Amniotic stem cell (primary cell): ENCODE measurements at places on chromosomes 4 and X.
A peak's percentile ranks its signal among the peaks of the same experiment; 100 is the strongest.

DNA sequence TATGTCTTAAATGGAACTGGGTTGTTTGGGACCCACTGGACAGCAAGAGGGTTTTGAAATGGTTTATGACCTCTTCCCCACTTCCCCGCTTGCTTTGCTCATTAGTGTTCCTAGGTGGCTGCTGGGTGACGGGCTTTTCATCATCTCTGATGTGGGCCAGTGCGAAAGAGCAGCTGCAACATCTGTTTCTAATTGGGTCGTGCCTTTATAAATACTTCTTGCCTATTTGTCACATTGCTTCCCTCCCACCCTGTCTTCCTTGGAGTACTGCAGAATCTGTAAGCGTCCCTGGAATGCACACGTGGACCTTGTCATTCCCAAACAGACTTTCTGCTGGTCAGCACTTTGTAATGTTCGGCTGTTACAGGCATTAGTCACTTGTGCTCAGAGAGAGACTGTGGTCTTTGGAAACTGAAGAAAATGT lies 35.2 kb downstream of the SEPTIN11 start:
- peak; percentile 94 for DNase-seq

- DNase-seq, result peak; percentile 38
Measured at GRCh38 chr4:1693131-1693896, 9.2 kb upstream of the FAM53A start.

DNA sequence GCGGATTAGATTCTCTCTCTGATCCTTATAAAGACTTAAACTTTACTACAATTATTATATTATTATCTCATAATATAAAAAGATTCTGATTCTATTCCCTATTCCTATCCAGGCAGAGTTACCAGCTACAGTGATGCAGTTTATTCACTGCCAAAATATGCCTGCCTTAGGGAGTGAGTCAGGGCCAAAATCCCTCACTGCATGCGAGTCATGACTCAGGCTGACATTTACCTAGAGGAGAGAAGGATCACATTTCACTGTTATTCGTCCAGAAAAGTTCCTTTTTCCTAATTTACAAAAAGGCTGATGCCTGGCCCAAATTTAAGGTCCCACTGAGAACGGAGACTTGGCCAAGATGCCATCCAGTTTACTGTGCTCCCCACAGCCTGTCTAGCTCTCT lies 168.5 kb upstream of the LDB2 start:
- DNase-seq, result peak; percentile 92

- DNase-seq, result no peak
Measured at GRCh38 chr4:165620913-165621312, 242.1 kb downstream of the CPE start.

DNA sequence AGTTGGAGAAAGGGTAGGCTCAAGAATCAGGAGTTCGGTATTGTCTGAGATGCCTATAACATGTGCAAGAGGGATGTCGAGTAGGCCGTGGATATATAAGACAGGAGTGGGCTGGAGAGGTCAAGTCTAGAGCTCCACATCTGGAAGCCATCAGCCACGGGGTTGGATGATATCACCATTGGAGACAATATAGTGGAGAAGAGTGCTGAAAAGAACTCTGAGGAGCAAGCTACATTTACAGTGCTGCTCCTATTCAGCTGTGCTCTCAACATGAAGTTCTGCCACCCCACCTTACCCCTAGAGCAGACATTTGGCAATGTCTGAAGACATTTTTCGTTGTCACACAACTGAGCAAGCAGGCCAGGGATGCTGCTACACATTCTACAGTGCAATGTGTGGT lies 20.9 kb upstream of the PLAC1 start:
- no peak for DNase-seq

GRCh38 chrX:3777416-3777815 lies 64.0 kb upstream of the PRKX start:
- no peak for DNase-seq

- no peak for DNase-seq
Measured at GRCh38 chrX:13684361-13684760, 4.6 kb upstream of the RAB9A start.

- no peak for DNase-seq
Measured at GRCh38 chr4:8160233-8160560, 1.6 kb upstream of the ABLIM2 start.

GRCh38 chrX:140664939-140665338 lies 44.6 kb upstream of the LINC00632 start:
- no peak for DNase-seq

DNA sequence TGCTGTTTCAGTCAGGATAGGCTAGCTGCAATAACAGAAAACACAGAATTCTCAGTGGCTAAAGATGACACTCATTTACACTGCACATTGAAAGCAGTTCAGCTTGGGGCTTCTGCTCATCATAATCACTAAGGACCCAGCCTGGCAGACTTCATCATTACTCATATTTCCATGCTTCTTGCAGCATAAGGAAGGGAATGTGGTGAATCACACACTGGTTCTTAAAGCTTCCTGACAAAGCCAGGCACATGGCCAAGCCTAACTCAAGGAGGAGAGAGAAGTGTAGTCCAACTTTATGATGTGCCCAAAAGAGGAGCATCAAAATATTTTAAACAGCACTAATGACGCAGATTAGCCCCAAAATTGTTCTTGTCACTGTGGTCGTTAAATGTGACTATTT lies 186.5 kb downstream of the BANK1 start:
- DNase-seq, result peak; percentile 95
